ENCODE measurements at places on chromosomes 12 and 14. TPM values are rescaled to one million over a fixed set of nuclear protein-coding genes. Genes with fewer than 3 reads are reported as not detected.

DNA sequence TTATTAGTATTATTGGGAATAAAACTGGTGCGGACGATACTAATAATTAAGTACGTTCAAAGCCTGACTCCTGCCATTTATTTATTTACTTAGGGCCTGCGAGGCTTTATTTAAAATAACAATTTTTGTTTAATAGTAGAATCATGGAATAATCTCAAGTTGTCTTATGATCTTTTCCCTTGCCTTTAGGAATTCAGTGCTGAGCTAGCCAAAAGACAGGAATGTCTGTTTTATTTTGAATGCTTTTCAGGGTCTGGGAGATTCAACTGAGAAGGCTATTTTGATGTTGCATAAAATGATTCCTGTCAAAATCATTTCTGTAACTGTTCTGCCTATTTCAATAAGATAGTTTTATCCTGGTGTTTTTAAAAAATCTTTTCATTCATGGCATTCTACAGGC is 489.8 kb downstream of the EGLN3 start:
- DNase-seq = no peak

Gene TCL1B
- total RNA-seq = not detected

DNA sequence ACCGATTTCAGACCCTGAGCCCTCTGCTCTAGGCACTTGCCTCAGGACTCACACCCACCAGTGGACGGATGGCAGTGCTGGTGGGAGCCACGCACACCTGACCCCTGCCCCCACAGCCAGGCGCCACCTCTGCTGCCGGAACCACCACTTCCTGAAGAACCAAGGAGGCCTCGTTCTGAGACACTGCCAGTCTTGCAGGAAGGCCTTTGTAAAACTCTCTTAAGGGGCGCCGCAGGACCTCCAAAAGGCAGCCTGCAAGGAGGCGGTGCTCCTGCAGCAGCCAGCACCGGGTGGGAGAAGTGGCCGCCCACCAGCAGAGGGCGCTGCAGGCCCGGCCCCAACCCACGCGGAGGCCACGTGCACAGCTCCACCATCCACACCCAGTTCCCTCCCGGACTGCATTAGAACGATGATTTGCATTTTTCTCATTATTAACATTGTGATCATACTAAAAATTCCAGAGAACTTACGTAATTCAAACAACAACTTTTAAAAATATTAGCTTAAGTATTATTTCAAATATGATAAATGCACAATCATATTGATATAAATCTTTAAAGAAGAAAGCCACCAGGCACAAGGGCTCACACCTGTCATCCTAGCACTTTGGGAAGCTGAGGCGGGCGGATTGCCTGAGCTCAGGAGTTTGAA is 12.8 kb downstream of the STX2 start:
- DNase-seq = peak; percentile 53

DNA sequence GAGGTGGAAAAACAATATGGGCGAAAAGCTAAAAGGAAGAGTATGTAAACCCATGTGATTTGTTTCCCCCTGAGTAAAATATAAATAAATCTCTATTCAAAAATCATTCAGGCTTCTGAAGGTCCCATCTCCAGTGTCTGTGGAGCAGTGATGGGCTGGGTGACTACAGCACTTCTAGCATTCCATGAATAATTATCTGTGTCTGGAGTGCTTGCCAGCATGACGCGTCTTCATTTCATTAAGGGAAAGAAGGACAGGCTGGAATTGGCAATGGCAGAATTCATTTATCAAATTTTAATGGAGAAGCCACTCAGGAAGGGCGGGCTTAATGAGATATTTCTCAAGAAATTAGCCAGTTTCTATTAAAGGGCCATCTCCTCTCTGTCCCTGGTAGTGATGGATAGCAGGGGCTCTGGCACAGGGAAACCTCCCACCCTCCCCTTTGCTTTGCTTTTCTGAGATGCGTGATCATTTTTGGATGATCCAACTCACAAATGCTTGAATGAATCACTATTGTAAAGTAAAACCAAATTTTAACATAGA is 916.3 kb upstream of the SEL1L start:
- DNase-seq = no peak

Gene DICER1
- total RNA-seq = 29.1 TPM

Gene PIWIL1
- not detected for total RNA-seq

DNA sequence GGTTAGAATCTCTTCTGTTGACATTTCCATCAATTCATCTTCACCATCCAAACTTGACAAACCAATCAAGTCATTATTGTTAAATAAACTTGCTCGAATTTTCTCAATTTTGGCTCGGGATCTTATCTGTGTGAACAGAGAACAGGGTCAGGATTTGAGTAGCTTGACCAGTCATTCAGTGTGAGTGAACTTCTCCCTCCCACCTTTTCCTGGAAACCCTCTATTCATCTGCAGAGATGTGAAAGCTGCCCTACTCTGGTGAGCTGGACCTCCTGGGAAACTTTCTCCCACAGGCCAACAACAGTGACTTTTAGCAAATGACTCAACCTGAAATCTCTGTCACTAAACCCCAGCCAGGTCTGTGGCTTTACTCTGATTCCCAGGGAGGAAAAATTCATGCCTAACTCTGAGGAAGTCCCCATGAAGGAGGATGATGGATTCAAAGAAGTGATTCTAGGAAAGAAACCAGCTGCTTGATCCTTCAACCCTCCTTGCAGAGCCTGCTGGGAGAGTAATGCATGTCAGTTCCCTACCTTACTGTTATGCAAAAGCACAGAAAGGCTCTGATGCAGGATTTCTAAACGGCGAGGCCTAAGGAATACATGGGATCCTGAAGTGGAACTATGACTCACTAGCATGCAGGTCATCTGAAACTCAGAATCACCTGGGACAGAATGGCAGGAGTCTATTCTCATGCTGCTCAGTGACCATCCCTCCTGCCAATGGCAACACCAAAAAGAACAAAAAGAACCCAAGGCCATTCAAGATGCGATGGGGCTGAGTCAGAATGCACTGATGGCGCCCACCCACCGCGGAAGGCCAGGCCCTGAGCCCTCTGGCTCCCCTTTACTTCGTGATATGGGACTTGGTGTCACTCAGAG is 58.0 kb downstream of the TRAFD1 start:
- no peak for DNase-seq

DNA sequence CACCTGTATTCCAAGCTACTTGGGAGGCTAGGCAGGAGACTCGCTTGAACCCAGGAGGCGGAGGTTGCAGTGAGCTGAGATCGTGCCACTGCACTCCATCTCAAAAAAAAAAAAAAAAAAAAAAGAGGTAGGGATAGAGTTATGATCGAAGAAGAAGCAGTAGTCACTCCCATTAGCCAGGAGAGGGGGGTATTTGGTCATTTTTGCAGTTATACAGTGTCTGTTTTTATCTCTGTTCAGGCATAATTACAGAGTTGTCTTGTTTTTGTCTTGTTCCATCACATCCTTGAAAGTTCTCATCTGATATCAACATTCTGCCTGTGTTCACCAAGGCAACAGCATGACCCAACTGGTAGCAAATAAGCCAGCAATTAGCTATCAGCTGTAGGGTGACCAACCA is 98.5 kb upstream of the TMPO start:
- peak; percentile 87 for DNase-seq

DNA sequence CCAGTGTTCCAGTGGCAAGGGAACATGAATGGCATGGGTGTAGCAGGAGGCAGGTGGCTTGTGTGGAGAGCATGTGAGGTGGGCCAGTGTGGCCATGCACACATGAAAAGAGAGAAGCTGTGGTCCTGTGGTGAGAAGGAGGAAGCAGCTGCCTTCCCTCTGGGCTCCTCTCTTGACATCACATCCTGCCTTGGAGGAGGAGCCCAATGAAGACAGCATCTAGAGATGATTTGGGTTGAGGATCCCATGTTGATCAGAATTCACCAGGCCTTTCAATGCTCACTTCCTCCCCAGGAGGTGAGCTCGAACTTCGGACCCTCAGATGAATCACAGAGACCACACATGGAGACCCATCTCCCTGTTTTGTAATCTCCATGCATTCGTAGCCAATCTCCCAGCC is 82.6 kb downstream of the LRRC74A start:
- DNase-seq = no peak

Gene FUT8
- 27.2 TPM for total RNA-seq

- no peak for DNase-seq
Measured at GRCh38 chr12:98745578-98746391, 100.7 kb downstream of the APAF1 start.

Gene TAS2R20
- 2.4 TPM for total RNA-seq

DNA sequence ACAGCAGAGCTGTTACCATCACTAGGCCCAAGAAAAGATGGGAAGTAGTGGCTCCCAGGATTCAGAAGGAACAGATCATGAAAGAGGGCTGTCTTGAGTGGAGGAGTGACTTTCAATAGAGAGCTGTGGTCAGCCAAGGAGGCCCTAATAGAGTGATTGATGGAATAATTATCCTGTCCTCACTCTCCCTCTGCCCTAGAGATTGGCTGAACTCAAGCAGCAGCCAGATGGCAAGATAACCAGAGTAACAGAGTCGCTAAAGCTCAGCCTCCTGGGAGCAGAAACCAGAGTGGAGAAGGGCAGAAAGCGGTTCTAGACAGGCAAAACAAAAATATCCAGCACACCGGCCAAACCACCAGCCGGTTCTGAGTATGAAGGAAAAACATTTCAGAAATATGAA is 23.1 kb downstream of the GMFB start:
- DNase-seq = no peak

GRCh38 chr12:90896164-90896563 is 58.8 kb downstream of the CCER1 start:
- no peak for DNase-seq

- DNase-seq = no peak
Measured at GRCh38 chr14:91575469-91576208, 65.5 kb upstream of the PPP4R3A start.

DNA sequence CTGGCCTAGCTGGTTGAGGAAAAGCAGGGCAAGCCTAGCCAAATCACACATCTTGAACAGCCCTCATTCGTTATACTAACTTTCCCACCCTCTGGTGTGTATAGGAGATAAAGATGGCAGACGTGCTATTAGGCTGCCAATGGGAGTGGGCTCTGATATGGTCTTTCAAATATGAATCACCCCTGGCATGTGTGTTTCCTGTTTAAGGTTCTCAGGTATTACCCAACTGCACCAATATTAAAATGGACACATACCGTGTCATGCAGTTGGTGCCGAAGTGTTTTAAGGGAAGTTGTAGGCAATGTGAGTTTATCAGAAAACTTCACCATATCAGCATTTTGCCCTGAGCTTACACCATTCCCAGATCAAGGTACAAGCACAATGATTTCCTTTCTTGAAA is 33.4 kb downstream of the CHST11 start:
- DNase-seq = peak; percentile 59

- no peak for DNase-seq
Measured at GRCh38 chr12:81167694-81168093, 89.8 kb downstream of the ACSS3 start.

DNA sequence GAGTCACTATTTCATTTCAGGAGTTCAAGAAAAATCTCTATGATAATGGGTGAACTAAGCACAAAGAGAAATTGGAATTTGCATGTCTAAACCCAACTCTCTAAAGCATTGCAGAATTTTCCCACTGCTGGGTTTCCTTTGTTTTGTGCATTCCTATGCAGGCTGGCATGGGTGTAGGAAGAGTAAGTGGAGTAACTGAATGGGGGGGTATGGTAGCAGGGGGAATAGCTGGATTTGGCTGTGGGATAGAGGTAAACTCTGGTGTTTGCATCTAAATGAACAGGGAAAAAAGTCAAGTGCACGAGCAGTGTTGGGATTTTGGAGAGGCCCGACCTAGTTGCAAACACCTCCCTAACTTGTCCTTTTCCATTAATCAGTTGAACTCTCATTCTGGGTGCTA is 159.1 kb downstream of the ANO4 start:
- no peak for DNase-seq

GRCh38 chr14:55239320-55239719 is 31.9 kb upstream of the FBXO34 start:
- DNase-seq = peak; percentile 22

DNA sequence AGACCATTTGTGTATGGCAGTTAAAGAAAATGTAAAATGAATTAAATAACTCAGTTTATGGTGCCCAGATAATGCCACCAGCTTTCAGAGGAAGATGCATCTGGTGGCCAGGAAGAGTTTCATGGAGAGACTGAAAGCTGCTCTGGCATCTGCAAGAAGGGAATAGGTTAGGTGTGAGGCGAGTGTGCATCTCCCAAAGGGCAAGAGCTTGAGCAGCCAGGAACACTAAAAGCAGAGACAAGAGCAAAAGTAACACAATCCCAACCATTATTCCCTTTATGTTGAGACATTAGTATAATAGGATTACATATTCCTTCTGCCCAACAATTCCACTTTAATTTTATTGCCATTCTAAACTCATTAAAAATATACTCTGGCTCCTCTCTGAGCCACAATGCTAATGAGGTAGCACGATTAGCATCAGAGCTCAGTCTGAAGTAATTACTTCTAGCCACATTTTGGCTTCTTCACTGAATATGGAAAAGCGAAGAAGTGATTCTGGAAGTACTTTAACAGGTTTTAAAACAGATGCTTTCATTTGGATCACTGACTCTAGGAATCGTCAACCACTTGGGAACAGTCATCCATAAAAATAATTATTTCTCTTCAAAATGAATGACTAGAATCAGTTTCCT is 309.4 kb upstream of the TMTC1 start:
- DNase-seq = no peak

DNA sequence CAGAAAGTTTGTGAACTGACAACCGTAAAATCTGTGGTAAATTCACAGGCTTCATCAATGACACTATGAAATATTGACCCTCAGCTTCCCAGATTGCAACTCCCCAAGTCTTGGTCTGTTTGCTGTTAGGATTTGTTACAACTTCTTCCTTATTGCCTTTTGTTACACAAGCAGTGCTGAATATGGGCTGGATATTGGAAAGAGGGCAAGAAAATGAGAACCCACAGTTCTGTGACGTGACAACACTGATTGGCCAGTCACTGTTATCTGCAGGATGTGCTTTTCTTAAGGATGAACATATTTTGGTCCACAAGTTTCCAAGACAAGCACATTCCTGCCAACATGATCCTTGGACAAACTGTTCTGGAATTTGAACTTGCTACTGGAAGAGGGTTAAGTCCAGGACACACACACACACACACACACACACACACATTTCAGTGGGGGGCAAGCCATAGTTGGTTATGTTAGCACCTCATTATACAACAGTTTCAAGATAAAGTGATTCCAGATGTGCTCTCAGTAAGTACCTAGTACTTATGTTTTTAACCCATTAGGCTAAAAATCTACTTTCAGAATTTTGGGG is 16.6 kb upstream of the SLC38A2 start:
- no peak for DNase-seq

- no peak for DNase-seq
Measured at GRCh38 chr14:72097173-72097783, 165.0 kb downstream of the RGS6 start.

GRCh38 chr14:97538749-97539410 is 741.7 kb downstream of the VRK1 start:
- peak; percentile 17 for DNase-seq

GRCh38 chr14:72515779-72516770 is 377.8 kb downstream of the DPF3 start:
- no peak for DNase-seq

Gene OR4K5
- total RNA-seq = under 0.01 TPM

Data from hematopoietic multipotent progenitor cell (in vitro differentiated cells).